ENCODE measurements at places on chromosomes 16 and 17.

DNA sequence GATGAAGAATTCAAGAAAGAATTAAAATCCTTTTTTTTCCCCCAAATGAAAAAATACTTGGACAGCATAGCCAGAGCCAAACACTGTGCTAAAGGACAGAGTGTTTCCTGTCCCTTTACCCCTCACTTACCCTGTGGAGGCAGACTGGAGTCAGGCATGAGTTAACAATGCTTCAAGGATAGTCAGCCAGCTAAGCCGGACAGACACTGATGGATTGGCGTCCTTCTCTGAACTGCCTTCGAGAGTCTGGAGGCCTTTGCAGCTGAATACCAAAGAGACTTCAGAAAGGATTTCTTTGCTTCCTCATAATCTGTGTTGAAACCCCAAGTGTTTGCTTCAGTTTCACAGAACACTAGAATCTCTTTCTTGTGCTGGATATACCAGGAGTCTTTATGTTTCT is 4.6 kb downstream of the METTL9 start:
- no peak for DNase-seq

DNA sequence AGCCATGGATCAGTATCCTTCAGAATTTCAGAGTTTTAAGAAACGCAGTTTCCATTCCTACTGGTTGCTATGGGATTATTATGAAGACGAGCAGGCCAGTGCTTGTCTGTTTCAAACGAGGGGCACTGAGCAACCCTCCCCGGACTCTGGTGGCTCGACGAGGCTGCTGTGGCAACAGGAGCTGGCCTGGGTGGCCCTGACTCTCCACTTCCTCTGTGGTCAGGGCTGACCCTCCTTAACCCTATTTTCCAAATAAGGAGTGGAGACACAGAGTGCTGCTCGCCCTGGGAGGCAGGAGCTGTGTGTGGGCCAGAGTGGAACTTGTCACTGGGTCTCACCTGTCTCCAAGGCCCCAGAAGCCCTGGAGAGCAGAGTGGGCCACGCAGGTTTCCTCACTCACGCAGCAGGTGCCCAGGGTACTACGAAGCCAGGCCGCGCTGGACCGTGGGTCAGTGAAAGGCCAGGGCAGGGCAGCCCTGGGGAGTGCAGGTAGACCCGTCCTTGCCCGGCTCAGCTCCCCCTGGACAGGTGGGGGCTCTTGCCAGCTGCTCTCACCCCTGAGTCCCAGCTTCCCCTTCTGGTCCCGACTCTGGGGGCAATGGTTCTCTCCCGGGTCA is 3.3 kb downstream of the GALNS start:
- DNase-seq, result no peak

GRCh38 chr16:598823-599739 is 9.2 kb downstream of the RAB40C start:
- no peak for DNase-seq

GRCh38 chr17:78592991-78593329 is 15.8 kb upstream of the DNAH17 start:
- DNase-seq, result no peak

- DNase-seq, result no peak
Measured at GRCh38 chr16:31199430-31200041, 3.0 kb downstream of the PYCARD start.

DNA sequence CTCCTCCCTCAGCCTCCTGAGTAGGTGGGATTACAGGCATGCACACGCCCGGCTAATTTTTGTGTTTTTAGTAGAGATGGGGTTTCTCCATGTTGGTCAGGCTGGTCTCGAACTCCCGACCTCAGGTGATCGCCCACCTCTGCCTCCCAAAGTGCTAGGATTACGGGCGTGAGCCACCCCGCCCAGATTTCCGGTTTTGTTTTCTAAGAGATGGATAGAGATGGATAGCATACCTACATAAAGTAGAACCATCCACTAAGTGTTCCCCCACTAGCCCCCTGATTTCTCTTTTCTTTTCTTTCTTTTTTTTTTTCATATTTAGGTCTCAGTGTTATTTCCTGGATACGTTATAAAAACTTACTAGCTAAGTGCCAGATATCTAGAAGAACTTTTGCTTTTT is 2.0 kb downstream of the WSB1 start:
- no peak for DNase-seq

DNA sequence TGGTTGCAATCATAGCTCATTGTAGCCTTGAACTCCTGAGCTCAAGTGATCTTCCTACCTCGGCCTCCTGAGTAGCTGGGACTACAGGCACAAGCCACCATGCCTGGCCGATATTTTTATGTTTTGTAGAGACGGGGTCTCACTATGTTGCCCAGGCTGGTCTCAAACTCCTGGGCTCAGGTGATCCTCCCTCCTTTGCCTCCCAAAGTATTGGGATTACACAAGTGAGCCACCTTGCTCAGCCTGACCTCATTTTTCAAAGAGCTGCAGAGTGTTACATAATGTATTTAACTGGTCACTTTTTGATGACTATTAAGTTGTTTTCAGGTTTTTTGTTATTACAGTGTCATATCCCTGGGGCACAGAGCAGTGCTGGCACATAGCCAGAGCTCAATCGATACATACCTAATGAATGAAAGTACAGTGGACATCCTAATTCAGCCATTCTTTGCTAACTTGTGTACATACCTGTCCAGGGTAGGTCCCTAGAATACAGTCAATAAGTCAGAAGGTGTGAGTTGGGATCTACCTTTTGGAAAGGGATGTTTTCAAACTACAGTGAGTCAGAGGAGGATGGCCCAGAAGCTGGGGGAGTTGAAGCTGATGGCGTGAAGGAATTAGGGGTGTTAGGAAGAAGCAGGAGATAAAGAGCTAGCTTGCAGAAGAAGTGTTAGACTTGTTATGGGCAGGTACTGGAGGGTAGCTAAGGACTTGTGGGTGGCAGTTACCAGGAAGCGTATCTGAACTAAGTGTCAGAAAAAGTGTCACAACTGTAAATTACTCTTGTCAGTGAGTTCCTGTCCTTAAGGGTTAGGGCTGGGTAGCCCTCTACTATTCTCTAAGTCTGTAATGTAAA is 20.1 kb upstream of the CYLD start:
- no peak for DNase-seq

DNA sequence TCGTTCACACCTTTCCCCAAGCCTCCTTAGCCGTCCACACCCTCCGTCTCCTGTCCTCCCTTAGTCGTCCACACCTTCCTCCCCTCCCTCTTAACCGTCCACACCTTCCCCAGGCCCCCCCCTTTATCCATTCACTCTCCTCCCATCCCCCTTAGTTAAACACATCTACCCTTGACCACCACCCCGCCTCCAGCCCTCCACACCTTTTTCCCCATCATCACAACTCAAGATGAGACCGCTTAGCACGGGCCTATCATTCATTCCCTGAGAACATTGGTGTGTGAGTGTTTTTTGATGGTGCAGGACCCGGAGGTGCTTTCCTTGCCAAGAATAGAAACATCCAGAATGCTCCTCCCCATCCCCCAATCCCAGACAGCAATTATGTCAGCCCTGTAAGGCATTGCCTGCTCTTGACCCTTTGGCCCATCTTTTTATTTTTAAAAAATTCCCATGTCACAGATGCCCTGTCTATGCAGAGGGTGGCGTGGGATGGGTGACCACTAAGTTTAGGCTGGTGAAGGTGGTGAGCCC is 1.4 kb downstream of the TENT4B start:
- DNase-seq, result no peak

GRCh38 chr17:30377574-30378240 is 1.0 kb upstream of the CPD start:
- DNase-seq, result no peak

DNA sequence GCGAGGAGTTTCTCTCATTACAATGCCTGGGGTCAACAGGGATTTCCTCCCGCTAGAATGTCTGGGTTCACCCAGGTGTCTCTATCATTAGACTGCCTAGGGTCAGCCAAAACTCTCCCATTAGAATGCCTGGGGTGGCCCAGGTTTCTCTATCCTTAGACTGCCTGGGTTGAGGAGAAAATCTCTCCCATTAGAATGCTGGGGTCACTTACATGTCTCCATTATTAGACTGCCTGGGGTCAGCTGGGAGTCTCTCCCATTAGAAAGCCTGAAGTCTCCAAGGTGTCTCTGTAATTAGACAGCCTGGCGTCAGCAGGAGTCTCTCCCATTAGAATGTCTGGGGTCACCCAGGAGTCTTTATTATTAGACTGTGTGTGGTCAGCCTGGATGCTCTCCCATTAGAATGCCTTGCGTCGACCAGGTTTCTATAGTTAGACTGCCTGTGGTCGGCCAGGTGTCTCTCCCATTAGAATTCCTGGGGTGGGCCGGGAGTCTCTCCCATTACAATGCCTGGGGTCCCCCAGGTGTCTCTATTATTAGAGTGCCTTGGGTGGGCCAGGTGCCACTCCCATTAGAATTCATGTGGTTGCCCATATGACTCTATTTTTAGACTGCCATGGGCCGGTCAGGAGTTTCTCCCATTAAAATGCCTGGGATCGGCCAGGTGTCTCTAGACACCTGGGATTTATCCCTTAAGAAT is 2272.1 kb downstream of the TP53TG3F start:
- no peak for DNase-seq

GRCh38 chr17:19533718-19534561 is at the start of gene SLC47A1:
Gene SLC47A1, plus strand, starts transcription at chr17:19533854. Its CDS starts 86 bp downstream, at chr17:19533940.
- no peak for DNase-seq

- DNase-seq, result no peak
Measured at GRCh38 chr17:79563237-79564013, 47.4 kb downstream of the RBFOX3 start.

DNA sequence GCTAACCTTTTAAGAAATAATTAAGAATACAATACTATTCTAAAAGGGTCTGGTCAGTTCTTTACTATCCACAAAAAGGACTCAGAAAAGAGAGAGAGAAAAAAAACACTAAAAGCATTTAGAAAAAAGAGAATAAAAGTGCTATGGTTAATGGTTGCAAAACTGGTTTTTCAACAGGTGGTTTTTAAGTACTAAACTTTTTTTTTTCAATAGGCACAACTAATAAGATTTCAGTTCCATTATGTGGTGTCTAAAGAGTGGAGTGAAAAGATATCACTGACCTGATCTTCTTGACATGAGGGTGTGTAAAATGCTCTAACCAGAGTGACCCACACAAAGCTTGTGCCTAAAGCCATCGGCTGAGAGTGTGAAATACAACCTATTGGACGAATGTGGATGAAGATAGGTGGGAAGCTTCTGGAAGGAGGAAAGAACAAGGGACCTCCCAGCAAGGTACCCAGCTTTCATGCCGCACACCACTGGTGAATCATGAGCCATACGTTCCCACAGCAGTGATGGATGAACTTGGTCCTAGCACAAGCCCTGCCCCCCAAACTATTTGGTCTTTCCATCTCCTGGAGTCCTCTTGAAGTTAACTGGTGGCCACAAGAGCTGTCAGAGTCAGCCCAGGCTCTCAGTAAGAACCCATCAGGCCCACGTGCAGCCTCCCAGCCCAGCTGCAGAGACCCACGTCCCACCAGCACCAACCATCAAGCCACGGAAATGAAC is 103.0 kb downstream of the ZFHX3 start:
- no peak for DNase-seq

DNA sequence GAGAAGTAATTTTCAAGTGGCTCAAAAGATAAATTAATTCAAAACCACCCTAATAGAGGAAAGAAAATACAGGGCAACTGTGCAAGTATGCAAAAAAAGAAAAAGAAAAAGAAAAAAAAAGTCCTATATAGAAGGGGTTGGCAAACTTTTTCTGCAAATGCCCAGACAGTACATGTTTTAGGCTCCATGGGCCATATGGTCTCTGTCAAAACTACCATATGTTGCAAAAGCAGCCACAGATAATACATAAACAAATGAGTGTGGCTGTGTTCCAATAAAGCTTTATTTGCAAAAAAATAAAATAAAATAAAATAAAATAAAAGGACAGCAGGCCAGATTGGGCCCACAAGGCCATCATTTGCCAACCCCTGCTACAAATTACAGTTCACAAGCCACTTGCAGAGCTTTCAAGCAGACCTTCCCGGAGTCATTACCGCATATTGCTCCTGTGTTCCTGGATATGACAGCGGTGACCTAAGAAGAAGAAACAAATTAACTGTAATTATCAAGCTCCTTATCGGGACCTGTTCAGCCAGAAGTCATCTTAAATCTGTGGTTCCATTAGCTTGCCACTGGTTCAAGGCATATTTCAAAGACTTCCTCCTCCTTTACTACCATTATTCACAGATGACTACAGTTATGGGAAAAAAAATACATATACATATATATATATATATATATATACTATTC is 15.9 kb downstream of the ZC3H7A start:
- DNase-seq, result no peak

DNA sequence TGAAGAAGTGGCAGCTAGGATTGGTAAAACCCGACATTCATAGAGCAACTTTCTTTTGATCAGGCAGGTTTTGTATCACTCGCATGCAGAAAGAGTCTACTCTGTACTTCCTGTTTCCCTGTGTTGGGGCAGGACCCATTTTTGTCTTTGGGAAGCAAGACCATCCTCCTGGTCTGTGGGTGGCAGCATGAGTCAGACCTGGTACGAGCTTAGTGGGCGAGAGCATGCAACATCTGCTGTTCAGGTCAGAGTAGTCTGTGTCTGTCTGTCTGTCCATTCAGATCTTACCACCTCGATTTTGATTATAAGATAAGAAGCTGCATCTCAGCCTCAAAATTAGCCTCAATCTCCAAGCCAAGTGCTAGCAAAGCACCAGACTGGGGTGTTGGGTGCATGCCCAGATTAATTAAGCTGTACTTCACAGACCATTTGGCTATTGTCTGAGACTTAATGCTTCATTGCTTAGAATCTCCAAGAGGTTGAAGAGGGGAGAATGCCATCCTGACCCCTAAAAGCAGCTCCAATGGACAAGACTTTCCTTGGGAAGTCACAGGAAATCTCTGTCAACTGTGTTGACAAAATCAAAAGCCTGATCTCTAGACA is 110.9 kb downstream of the XYLT1 start:
- no peak for DNase-seq
